ENCODE measurements at places on chromosomes 6 and 20.
A peak's percentile ranks its signal among the peaks of the same experiment; 100 is the strongest.

GRCh38 chr6:73285674-73286283 is 22.8 kb upstream of the KHDC1 start:
- no peak for DNase-seq

DNA sequence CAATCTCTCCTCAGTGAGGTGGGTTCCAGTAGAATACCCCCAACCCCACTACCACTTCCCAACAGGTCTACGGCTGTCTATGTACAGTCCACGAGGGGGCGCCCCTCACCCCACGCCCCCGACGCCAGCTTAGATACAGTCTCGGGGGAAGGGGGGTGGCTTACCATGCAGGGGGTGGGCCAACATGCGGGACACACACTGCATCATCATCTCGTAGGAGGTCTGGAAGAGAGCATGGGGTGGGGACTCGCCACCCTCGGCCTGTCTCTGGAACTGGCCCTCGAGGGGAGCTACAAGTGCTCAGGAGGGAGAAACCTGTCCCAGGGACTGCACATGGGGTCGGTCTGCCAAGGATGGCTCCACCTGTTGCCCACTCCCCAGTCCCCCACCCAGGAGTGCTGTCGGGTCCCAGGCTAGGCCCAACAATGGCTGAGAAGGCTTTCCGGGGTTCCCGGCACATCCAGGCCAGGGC is 8.5 kb downstream of the MTCH1 start:
- no peak for DNase-seq

- no peak for DNase-seq
Observed at GRCh38 chr6:143062551-143062950, 1.9 kb downstream of the AIG1 start.

DNA sequence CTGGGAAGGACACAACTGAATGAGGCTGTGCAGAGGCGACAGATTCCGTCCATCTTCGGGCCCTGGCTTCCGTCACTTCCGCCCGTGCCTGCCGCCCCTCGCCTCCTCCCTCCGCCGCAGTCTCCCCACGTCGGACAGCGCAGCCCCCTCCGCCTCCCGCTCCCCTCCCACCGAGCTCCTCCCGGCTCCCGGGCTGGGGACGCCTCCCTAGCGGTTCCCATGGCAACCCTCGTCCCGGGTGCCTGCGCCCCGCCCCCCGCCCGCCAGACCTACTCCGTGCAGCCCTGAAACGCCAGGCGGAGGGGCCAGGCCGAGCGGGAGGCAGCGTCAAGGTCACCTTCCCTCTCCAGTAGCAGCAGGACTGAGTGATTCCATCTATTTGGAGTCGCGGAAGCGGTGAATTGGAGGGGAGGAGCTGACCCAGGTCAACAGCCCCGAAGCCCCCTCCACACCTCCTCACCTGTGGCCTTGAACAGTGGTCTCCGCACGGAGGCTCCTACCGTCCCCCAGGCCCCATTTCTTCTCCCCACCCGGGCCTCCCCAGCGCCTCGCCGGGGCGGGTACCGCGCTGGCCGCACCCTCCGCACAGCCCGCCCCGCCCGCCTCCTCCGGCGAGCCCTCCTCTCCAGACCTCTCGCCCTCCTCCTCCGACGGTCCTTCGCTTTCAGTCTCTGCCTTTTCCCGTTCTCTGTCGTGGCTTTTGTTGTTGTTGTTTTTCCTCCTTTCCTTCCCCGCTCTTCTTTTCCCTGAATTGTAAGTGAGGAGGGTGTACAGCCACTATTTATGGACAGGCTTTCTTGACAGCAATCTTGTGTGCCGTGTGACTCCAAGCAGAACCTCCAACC is 951 bp downstream of the NRSN2 start:
- no peak for DNase-seq

DNA sequence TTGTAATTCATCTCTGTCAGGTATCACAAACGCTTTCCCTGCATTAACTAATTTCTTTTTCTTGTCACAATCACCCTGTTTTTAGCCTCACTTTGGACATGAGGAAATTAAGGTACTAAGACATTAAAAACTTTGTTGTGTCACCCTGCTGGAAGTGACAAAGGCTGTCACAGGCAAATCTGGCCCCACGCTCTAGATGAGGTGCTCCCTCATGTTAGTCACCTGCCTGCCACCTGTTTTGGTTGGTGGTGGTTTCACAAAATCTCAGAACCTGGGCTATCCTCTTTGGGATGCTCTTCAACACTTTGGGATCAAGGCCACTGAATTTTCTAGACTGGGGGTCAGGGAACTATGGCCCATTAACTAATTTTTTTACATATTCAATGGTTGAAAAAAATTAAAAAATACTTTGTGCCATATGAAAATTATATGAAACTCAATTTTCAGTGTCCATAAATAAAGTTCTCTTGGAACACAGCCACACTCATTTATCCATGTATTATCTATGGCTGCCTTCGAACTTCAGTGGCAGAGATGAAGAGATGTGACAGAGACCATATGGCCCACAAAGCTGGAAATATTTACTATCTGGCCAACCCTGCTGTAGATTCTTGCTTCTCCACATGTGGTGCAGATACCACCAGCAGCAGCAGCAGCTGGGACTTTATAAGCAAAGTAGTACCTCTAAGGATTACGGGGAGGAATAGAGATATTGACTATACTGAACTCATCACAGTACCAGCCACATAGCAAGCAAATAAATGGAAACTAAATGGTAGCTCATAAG is 16.1 kb upstream of the TNFAIP3 start:
- DNase-seq = no peak

DNA sequence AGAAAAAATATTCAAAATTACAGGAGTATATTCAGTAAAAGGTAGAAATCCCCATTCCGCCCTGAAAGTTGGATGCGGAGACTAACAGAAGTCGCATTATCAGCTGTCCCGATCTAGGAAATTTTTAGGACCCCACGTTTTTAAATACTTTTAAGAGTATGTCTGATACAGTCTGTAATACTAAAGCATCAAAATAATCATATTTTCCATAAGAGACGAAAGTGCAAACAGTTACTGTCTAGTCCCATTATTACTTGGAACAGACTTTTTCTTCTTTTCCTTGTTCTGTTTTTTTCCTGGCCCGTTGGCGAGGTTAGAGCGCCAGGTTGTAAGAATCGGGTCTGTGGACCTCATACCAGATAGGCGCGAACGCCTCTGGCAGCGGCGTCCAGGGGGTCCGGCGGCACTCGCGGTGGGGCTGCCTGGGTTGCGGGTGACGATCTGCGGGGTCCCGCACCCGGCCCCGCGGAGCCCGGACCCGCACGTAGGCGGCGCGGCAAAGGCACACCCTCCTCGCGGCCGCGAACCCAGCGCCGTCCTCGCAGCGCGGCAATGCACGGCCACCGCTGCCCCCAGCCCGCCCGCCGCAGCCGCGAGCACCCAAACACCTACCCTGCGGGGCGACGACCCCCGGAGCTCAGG is 460 bp downstream of the PLAGL1 start:
- DNase-seq = no peak

GRCh38 chr6:1689141-1689540 is 79.4 kb downstream of the FOXC1 start:
- no peak for DNase-seq

GRCh38 chr6:45148278-45148677 is 179.9 kb upstream of the RUNX2 start:
- DNase-seq = no peak

DNA sequence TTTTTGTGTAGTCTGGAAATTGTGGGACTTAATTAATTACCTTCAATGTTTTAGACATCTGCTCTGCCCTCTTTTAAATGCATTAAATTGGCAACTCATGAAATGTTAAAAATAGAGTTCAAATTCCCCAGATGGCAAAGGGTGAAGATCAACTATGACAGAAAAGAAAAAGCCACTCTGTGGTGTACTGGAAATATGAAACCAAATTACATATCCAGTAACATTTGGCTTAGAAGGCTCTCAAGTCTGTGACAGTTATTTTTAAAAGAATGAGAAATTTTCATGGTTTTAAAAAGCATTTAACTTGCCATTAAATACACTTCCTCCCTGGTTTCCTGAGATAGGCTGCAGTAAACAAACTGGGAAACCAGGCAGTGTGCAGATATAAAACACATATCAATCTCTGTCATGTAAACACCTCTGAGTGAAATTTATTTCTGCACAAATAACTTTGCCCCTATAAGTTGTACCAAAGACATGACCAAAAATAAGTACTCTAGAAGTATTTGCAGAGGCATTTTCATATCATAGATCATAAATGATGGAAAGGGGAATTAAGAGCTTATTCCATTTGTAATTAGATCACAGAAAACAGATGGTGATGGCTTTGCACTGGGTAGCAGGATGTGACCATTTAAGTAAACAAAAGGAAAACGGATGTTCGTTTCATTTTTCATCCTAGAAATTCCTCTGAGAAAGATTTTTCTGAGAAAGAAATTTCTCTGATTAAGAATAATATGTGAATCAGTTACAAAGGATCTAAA is 360.1 kb downstream of the SAMD5 start:
- DNase-seq = no peak

- no peak for DNase-seq
Observed at GRCh38 chr6:112906726-112907125, 559.6 kb downstream of the RFPL4B start.

DNA sequence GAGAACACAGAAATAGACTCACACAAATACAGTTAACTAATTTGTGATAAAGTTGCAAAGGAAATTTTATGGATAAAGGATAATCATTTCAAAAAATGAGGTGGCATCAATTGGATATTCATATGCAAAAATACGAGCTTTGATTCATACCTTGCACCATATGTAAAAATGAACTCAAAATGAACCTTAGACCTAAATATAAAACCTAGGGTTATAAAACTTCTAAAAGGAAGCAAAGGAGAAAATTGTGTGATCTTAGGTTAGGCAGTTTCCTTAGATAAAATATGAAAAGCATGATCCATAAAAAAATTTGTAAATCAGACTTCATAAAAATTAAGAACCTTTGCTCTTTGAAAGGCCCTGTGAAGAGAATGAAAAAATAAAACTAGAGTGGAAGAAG is 85.5 kb downstream of the F13A1 start:
- DNase-seq = no peak

- DNase-seq = no peak
Observed at GRCh38 chr6:168468045-168468444, 27.1 kb downstream of the SMOC2 start.

GRCh38 chr20:48076247-48076646 is 291.0 kb upstream of the SULF2 start:
- DNase-seq = no peak

DNA sequence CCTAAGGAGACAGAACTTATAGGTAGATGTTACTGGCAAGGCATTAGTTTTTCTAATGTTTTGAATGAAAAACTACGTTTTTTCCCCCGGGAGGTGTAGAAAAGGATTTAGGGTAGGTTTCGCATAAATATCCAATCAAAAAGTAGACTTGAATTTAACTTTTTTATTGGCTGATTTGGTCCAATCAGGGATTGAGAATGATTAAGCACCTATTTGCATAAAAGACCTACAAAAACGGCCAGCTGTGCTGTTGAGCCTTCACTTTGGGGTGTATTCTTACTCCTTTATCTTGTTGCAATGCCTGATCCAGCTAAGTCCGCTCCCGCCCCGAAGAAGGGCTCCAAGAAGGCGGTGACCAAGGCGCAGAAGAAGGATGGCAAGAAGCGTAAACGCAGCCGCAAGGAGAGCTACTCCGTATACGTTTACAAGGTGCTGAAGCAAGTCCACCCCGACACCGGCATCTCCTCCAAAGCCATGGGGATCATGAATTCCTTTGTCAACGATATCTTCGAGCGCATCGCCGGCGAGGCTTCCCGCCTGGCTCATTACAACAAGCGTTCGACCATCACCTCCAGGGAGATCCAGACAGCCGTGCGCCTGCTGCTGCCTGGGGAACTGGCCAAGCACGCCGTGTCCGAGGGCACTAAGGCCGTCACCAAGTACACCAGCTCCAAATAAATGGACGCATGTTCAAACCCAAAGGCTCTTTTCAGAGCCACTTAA is 113.5 kb upstream of the BTN3A2 start:
- DNase-seq = no peak

DNA sequence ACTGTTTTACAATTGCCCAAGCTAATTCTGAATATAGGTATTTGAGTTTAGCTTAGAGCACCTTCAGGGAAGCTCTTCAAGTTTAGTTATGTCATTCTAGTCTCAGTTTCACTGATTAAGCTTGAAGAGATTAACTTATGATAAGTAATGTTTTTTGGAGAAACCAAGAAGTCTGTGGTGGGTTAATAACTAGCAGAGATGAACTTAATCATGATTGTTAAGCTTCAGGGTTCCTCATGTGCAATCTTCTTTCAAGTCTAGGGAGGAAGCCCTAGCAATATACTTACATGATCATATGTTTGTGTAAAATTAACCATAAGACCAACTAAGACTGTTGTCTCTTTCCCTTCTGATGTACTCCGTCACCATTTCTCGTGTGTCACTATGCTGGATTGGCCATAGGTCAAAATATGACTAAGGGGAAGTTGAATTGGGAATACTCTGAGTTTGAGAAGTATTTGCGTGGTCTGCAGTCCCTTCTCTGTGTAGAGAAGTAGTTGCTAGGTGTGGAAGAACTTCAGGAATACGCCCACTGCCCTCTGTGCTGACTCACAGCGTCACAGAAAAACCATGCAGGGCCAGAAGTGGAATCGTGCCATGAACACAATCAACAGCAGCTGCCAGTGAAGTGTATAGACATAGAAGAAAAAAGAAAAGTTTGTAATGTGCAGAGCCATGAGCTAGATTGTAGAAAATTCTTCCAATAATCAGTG is 88.3 kb downstream of the SH3BGRL2 start:
- DNase-seq = no peak

GRCh38 chr6:11848346-11848651 is 69.7 kb upstream of the ADTRP start:
- no peak for DNase-seq

- DNase-seq = no peak
Observed at GRCh38 chr6:85612690-85613474, 19.2 kb upstream of the SNX14 start.

- DNase-seq = no peak
Observed at GRCh38 chr6:125316621-125317020, 14.9 kb upstream of the HDDC2 start.

DNA sequence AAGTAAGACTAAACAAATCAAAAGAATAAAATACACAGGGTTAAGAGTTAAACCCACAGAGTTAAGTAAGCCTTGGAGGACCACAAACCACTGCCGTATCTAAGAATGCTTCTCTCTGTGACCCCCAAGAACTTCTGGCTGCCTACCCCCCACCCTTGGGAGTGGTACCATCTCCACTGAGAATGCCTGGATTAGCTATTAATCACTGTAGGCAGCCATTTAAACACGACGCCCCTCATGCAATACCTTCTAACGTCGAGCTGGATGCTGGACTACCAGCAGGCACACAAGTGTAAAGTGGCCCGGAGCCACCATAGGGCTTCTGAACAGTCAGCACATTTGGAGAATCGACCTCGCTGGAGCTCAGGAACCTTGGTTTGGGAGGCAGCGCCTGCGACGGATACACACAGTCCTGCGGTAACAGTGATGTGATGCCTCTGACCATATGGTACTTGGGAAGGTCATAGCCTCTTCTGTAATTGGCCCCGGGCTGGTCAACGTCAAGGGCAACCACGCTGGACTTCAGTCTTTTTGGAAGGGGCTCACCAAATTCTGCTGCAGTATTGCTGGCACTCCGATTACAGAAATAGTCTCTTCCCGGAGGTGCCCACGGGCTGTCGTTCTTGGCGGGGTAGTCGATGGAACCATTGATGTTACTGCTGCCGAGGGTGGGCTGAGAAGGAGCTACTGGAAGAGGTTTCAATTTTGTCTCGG is 18.0 kb downstream of the ZNF217 start:
- DNase-seq = no peak

- peak; percentile 26 for DNase-seq
Observed at GRCh38 chr6:34182751-34183531, 37.1 kb upstream of the GRM4 start.

GRCh38 chr6:44104481-44105021 is 22.7 kb downstream of the MRPL14 start:
- DNase-seq = no peak

- no peak for DNase-seq
Observed at GRCh38 chr6:157649311-157650260, 173.5 kb upstream of the SNX9 start.

All from activated CD8-positive, alpha-beta memory T cell treated with anti-CD3 and anti-CD28 coated beads for 1 hour (primary cell).